ENCODE measurements at places on chromosomes 16 and 17.

GRCh38 chr17:38317081-38317480, 20.1 kb downstream of the MRPL45 start:
- DNase-seq = no peak

- peak; percentile 21 for DNase-seq
These were observed 51.5 kb downstream of the CHCT1 start for GRCh38 chr17:60473788-60474187.

GRCh38 chr17:40098846-40099618, 1.4 kb downstream of the NR1D1 start:
- peak; percentile 97 for DNase-seq

- DNase-seq = no peak
These were observed 20.0 kb downstream of the NDUFAF8 start for GRCh38 chr17:81259058-81259605.

- no peak for DNase-seq
These were observed 31.8 kb downstream of the PITPNM3 start for GRCh38 chr17:6524520-6524919.

GRCh38 chr17:76917829-76918228, 49.6 kb downstream of the MGAT5B start:
- DNase-seq = no peak

- DNase-seq = no peak
These were observed 6.4 kb downstream of the TRPV3 start for GRCh38 chr17:3551189-3551588.

- DNase-seq = no peak
These were observed 16.7 kb upstream of the ALKBH5 start for GRCh38 chr17:18166894-18167293.

GRCh38 chr17:964876-965275, 14.7 kb downstream of the NXN start:
- DNase-seq = no peak

DNA sequence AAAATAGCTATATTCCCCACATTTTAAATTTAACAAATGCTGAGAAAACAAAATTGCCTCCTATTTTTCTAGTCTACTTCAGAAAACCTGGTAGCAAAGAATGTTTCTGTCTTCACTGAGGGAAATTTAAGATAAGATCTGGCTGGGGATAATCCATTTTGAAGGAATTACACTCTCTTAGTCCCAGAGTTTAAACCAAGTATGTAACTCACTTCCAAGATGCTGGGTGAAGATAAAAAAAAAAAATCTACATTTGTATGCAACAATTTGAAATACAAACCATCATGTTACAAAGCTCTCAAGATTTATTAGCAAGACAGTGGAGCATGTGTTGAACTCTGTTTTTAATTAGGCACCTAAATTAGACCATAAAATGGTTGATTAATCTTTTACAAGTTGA, 5.7 kb downstream of the HS3ST3B1 start:
- DNase-seq = peak; percentile 66

DNA sequence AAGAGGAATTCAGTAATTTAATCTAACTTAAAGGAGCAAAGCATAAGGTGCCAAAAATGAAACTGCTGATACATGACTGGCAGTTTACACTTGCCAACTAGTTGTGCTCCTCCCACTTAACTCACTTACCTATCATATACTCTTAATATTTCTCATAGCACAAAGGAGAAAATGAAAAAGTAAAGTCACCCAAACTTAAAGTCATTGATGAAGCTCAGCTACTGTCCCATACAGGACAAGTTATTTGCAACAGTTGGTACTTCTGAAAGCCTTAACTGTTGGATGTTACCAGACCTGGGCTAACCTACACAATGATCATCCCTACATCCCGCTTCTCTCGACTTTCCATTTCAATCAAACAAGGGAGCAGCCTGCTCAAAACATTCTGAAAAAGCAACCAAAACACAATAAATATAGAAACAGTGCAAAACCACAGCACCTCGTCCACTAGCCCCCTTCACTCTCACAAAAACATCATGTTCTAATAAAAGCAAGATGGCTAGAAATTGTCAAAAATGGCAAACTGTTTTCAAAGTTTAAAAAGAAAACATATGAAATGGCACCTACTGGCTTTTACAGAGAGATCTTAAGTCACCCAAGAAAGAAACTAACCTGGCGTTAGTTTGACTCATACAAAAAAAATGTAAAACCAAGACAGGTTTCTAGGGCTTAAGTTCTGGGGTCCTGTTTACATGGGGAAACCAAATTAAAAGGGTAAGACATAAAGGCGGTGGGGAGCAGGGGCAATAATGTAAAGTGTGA, 868 bp downstream of the MED13 start:
- no peak for DNase-seq

DNA sequence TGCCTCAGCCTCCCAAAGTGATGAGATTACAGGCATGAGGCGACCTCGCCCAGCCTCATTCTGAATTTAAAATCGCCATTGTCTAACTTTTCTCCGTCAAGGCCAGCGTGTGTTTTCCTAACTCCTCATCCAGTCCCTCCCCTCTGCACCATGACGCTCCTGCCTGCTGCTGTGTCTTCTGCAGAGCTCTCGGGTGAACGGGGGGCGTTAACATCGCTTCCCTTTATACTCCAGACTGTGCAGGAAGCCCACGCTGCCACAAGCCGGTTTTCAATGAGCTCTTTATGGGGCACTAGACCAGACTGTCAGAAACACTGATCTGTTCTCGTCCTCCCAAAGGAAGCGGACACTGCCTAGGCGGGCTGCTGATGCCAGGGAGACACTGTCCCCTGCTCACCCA, 13.2 kb downstream of the AANAT start:
- DNase-seq = no peak

GRCh38 chr17:64382061-64382583, 8.5 kb downstream of the PECAM1 start:
- no peak for DNase-seq

DNA sequence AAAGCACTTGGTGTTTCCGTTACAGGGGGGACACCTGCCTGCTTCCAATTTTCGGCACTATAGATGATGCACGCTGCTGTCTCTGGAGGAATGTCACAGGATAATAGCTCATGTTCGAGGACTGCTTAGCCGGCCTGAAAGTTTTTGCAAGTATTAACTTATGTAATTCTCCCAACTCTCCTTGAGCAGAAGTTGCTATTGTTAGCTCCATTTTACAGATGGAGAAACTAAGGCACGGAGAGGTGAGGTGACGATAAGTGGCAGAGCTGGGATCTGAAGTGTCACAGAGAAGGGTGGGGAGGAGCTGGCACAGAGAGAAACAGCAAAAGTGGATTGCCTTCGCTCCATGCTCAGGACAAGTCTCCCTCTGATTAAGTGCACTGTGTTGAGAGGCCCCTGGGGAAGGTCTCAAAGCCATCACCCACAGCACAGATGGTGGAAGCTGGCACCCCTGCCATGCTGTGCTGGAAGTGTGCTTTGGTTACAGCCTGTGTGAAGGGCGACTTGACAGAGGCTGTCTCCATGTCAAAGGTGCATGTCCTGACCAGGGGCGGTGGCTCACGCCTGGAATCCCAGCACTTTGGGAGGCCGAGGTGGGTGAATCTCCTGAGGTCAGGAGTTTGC, 40.8 kb upstream of the MEAK7 start:
- DNase-seq = no peak

GRCh38 chr17:32136856-32137255, 5.4 kb upstream of the RHOT1 start:
- DNase-seq = no peak

DNA sequence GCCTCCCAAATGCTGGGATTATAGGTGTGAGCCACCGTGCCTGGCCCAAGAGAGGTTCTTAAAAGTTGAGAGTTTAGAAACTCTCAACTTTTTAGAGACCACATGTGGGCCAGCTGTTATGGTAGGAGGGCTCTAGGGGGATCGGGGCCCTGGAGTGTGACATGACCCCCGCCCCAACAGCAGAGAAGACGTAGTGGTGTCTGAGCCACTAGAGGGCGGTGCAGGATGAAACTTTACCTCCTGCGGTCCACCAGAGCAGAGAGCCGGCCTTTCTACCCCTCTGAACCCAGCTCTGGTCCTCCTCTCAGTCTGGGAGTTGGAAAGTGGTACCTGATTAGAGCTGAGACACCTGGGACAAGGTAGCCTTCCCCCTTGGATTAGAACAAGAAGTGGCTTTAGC, 7.4 kb downstream of the CDK5RAP3 start:
- no peak for DNase-seq

GRCh38 chr16:50737420-50737959, 4.4 kb upstream of the CYLD start:
- no peak for DNase-seq

DNA sequence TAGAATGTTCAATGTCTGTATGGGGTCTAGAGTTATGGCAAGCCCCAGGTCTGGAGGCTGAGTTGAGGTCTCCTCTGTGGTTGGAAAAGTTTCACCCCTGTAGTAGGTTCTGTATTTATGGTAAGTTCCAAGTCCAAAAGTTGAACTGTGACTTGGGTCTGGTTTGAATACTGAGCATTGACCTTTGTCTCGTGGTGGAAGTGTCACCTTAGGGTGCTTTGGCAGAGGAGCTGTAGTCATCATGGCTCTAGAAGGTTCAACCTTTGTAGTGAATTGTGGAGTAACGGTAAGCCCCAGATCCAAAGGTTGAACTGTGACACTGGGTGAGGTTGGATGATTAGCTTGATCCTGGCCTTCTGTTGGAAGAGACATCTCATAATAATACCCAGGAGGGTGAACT, 17.6 kb downstream of the RDM1 start:
- no peak for DNase-seq

- no peak for DNase-seq
These were observed 873 bp upstream of the KSR1 start for GRCh38 chr17:27455236-27455913.

DNA sequence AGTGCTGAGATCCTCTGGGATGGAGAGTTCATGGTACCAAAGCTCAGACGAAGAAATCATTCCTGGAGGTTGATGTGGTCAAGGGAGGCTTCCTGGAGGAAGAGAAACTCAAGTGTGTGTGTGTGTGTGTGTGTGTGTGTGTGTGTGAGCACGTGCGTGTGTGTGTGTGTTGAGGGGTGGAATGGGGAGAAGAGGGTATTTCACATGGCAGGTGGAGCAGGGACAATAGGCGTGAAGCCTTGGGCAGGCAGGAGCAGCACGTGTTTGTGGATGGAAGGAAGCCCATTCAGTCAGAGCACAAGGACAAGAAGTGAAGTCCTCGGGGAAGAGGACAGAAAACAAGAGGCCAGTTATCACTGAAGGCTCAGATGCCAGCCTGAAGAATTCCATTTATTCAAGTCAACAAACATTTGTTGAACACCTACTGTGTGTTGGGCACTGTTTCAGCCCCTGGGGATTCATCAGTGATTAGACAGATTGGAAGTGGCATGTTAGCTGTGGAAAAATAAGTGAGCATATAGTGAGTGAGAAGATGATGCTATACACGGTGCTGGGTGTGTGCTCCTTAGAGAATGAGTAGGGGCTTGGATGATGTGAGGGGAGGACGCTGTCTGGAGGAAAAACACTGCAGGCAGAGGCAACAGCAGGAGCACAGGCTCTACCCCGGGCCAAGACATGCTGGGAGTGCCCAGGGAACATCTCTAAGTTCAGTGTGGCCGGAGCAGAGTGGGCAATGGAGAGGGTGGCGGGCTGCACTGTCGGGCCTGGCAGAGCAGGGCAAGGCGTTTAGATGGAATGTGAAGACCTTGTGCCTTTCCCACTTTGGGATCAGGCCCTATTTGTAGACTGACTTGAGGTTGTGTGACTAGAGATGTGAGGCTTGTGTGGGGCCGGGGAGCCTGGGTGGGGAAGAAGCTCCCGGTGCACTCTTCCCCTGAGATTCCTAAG, 267.1 kb downstream of the CBLN1 start:
- DNase-seq = no peak

- no peak for DNase-seq
These were observed 1.0 kb downstream of the ORAI3 start for GRCh38 chr16:30949650-30950515.

- no peak for DNase-seq
These were observed 34.7 kb downstream of the CCDC57 start for GRCh38 chr17:82177761-82178498.

DNA sequence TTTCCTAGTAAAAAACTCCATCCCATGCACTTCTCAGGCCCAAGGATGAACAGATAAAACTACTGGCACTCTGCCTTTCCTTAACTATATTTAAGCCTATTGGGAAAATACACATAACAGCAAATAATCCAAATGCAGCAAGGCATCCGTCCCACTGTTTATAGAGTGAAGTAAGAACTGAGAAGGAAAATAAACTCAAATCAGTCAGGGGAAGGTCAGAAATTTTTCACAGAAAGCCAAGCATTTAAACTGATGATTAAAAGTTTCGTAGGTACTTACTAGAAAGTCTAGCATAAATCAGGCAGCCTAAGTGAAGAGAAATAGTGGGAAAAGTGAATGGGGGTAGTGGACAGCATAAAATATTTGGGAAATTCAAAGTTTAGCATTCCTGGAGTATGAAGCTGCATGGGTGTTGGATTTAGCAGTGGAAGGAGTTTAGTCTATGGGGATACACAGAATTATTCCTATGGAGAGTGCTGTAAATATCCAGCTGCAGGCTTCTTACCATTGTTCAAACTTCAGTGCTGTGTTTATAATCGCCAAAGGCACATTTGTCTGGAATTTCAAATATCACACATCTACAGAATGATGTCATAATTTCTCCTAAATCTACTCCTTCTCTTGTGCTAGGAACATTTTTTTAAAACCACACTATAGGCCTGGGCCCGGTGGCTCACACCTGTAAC, 1131.0 kb upstream of the GOT2 start:
- peak; percentile 17 for DNase-seq

DNA sequence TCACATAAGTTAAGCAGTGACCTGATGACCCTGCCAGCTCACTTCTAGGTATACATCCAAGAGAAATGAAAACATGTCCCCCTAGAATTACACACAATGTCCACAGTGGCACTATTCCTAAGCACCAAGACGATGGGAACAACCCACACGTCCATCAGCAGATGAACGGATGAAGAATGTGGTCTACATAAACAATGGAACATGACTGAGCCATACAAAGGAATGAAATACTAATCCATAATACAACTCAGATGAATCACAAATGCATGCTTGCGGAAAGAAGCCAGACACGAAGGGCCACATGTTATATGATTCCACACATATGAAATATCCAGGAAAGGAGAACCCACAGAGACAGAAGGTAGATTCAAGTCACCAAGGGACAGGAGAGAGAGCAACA, 17.4 kb downstream of the USP22 start:
- peak; percentile 45 for DNase-seq

DNA sequence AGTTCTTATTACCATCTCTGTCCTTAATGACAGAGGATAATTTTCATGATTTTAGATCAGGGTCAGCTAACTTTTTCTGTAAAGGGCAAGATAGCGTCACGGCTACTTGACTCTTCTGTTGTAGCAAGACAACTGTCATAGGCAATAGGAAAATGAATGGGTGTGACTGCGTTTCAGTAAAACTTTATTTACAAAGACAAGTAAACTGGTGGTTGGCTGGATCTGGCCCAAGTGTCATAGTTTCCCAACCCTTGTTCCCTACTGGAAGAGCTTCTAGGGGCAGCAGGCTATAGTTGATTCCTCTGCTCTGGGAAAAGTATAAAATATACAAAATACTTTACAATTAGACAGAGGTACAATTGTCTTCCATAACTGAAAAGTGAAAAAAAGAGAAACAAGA, 50.6 kb upstream of the VPS4A start:
- no peak for DNase-seq

GRCh38 chr16:9136596-9136995, 45.2 kb downstream of the HAPSTR1 start:
- DNase-seq = no peak
